NCI-H226 (cell line): ENCODE measurements at places on chromosomes 7 and 10.
A peak's percentile ranks its signal among the peaks of the same experiment; 100 is the strongest.

DNA sequence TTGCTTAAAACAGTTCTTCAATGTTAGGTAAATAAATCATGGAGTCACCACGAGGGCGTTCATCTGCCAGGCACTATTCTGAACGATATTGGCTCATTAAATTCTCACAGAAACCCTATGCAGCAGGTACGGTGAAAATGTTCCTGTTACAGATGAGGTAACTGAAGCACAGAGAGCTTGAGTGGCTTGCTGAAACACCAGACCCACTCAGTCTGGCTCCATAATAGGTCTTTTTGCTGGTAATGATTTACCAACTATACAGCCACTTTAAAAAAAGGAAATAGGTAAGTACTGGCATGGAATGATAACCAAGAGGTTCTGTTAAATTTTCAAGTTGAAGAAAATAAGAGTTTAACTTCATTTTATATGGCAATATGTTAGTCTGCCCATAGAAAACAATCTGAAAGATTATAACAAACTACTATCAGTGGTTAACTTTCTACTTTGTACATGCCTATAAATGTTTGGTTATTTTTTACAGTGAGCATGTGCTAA is 1.3 kb upstream of the TM9SF3 start:
- no peak for DNase-seq

- DNase-seq = no peak
Observed at GRCh38 chr10:86224354-86225102, 142.1 kb downstream of the GRID1 start.

GRCh38 chr10:8037199-8037801 is 17.2 kb upstream of the GATA3 start:
- no peak for DNase-seq

- DNase-seq = no peak
Observed at GRCh38 chr7:36509962-36510361, 120.3 kb downstream of the ANLN start.

DNA sequence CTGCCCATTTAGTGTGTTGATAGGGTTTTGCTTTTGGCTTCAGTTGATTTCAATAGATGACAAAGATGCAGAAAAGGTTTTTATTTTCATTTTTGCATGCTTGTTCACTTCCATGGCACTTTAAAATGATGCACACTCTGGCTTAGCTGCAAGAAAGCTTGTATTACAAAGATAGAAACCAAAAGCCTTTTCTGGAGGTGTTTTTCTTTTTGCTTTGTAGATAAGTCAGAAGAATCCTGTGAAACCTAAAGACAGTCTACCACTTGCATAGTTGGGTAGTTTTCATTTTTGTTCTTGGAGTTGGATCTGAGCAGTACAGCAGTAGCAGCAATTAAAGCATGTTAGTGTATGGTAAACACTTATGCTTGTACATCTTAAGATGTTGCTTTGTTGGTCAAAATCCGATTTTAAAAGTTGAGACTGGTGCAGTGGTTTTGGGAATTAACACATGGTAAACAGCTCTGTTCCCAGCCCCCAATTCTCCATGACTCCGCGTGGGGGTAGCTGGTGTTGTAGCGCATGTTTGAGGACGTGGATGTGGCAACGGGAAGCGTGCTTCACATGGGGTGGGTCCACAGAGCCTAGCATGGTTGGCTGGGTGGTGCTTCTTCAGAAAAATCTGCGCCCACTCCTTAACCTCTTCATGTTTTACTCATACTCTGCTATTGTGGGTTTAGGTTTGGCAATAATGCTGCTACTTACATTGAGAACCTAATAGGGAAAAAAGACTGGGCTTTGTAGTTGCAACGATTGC is 19.8 kb downstream of the CCNY start:
- no peak for DNase-seq

DNA sequence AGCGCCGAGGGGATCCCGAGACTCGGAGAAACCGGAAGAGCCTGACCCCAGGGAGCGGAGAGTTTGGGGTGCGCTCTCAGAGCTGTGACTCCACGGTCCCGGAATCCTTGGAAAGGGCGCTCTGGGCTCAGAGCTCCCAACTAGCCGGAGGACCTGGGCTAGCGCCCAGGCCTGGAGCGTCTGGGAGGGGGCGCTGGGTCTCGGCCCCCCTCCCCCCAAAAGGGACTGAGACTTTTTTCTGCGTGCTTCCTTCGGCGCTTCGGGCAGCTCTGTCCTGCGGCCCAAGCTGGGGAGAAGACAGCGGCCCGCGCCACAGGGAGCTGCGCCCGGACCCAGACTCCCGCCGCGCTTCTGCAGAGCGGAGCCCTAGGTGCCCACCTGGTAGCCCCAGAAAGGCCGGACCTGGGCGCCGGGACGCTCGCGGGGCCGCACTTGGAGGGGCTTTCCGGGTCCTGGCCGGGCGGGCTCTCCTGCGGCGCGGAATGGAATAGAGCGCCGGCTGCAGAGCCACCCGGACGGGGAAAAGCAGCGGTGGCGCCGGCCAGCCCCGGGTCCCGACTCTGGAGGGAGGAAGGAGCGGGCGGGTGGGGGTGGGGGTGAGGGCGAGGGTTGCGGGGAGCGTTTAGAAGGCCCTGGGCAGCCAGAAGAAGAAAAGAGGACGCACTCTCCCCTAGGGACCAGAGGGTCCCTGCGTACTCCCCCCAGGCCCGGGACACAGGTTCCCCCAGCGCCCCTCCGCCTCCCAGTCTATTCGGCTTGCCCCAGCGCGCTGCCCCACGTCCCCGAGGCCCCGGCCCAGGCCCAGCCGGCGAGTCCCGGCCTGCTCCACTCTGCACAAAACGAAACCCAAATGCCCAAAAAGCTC is 4.7 kb downstream of the ZNF503 start:
- DNase-seq = no peak

DNA sequence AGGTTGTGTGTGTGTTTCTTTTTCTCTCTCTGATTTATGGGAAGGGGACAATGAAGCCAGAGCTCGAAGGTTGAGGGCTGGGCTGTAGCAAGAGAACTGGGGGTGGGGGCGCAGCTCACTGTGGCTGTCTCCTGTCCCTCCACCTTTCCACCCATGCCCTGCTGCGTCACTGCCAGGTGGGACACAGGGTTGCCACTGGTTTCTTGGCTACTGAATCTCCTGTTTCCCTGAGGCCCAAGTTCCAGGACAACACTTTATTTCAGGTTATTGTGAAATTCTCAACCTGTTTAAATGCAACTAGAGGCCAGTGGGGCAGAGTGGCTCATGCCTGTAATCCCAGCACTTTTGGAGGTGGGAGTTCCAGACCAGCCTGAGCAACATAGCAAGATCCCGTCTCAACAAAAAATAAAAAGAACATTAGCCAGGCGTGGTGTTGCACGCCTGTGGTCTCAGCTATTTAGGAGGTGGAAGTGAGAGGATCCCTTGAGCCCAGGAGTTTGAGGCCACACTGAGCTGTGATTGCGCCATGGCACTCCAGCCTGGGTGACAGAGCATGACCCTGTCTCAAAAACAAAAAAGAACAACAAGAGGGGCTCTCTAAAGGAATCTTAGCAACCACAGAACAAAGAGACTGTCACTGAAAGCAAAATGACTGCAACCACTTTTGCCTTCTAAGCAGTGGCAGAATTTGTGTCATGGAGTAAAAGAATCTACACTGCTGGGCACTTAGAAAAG is 22.6 kb downstream of the TBATA start:
- DNase-seq = no peak

- no peak for DNase-seq
Observed at GRCh38 chr7:91633013-91633441, 247.5 kb downstream of the MTERF1 start.

GRCh38 chr7:130920122-130920521 is 186.1 kb upstream of the KLF14 start:
- no peak for DNase-seq

DNA sequence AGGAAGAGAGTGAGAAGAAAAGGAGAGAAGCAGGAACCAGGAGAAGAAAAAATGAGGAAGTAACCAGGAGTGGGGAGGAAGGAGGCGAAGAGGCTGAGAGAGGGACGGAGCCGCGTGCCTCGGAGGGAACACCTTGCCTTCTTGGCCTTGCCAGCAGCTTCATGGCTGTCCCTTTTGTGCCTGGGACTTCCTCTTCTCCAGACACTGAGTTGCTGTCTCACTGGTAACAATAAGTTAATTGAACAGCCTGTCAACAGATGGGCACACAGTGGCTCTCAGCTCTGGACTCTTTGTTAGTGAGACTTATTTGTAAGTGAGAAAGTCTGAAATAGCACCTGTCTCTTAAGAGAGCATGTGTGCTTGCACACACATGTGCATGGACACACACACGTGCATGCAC is 83.2 kb downstream of the GATA3 start:
- DNase-seq = no peak

GRCh38 chr10:125158601-125159485 is 1.5 kb downstream of the CTBP2 start:
- peak; percentile 15 for DNase-seq

GRCh38 chr10:123305671-123306070 is 151.5 kb downstream of the BUB3 start:
- DNase-seq = no peak

DNA sequence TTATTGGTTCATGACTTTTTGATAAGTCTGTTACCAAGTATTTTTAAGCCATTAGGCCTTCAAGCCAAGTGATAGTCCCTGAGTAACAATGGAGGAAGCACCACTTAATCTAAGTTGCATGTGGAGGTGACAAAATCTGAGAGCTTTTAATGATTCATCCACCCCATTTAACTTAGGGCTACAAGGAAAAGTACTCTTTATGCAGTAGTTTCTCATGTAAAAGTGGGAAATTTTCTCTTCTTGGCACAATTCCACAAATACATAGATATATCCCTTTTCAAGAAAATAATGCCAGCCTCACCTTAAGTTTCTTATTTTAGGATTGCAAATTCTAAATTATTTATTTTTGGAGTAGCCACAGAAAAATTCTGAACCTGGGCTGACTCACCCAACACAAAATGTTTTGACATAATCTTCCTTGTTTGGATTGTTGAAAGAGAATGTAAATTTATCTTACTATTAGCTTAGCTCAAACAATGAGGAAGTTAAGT is 85.7 kb downstream of the SUGCT start:
- DNase-seq = peak; percentile 63

DNA sequence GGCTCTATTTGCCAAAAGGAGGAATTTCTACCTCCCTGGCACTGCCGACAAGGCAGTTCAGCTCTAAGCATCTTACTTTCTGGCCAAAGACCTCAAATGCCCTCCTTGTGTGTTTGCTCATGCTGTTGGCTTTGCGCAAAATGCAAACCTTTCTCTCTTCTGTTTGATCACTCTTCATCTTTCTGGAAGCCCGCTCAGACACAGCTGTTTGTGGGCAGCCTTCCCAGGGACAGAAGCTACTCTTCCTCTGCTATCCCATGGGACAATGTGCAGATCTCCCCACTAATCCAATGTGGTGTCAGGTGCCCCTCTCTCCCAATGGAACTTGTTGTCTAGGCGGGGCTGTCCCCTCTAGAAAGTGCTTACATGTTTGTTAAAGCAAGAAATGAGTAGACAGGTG is 278.7 kb downstream of the CCSER2 start:
- DNase-seq = no peak

- DNase-seq = no peak
Observed at GRCh38 chr10:42959833-42960232, 117.0 kb upstream of the RET start.

DNA sequence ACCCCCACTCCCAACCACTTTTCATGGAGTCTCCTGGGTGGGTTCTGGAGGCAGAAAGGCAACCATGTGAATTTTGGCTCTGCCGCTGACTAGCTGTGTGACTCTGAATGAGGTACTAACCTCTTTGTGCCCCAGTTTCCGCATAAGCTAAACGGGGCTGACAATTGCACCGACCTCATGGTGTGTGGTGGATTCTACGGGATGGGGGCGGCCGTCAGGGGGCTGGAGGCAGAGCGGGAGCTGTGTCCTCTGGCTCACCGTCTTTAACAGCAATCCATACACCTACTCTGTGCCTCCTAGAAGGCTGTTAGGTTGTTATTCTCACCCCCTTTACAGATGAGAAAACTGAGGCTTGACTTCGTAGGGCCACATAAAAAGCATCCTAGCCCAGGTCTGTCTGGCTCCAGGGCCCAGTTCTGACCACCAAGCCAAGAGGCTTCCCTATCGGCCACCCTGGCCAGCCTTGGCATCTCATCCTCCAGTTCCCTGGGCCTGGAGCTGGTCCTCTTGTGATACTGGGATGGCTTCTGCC is 4.3 kb upstream of the SLC29A3 start:
- no peak for DNase-seq

DNA sequence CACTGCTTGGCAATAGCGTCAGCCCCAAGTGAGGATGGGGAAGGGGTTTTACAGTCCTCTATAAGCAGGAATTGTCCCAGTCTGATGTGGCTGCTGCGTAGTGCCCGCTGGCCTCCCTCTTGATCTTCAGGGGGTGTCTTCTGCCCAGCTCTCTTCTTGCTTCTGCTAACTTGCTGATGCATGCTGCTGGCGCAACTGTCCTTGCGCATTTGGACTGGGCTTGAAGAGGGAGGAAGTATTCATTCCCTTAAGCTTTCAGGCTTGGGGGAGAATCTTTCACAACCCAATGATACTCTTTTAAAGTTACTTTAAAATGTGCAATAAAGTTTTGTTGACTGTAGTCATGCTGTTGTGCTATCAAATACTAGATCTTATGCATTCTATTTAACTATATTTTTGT is 10.3 kb downstream of the GALNT11 start:
- DNase-seq = no peak

GRCh38 chr7:154817224-154817896 is 185.6 kb downstream of the PAXIP1 start:
- no peak for DNase-seq

GRCh38 chr7:80600046-80600445 is 38.4 kb upstream of the CD36 start:
- DNase-seq = no peak

DNA sequence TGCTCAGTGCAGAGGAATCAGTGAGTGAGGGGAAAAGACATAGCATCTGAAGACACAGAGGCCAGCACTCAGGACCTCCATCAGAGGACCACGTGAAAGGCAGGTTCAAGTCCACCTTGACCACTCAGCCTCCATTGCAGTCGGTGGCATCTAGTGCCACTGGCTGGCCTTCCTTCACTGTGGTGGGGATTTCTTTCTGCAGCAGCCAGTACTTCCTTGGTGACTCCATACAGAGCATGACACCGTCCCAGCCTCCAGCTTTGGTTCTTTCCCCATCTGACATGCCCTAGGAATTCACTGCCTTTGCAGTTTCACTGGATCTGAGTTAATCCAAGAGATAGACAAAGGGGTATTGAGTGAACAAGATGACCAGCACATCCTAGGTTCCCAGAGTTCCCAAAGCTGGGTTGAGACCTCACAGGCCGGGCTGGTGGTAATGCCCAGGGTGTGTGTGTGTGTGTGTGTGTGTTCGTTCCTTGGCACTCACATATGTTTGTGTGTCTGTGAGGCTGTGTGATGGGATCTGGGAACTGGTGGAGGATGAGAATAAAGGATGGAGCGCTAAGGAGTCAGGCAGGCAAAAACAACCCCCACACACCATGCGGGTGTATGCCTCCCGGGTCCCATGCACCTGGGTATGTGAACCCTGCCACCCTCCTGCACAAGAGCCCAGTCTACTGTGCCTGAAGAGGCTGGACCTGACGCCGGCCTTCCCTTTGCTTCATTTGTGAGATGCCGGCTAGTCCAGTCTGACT is 57.8 kb downstream of the SYPL1 start:
- no peak for DNase-seq
